ENCODE measurements at places on chromosomes 11 and 22. TPM values are rescaled to one million over a fixed set of nuclear protein-coding genes. Genes with fewer than 3 reads are reported as not detected.

DNA sequence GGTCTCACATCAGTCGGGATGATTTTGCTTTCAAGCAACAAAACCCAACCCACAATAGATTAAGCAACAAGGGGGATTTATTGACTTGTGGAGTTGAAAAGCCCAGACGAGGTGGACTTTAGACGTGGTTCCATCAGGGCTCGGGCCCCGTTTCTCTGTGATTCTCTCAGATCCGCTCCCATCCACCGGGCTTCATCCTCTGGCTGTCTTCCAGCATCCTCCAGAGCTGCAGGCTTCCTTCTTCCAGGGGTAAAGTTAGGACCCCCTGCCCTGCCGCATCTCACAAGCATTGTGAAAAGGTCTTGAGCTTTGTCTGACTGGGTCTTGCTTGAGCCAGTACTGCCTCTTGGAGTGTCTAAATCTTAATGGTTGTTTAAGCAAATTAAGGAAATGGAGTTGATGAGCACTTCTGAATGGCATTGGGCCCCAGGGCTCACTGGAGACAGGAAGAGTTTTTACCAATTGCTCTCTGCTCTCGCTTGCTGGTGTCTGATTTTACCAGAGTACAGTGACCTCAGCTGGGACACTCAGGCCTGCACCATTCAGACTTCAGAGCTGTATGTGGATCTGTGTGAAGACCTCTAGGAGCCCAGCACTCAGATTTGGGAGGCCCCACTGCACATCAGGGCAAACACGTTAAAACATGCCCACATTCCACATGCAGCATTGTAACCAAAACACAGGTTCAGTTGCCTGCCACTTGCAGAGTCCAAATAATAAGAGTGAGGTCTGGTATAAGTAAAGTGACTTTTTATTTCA lies 13.5 kb upstream of the FTH1 start:
- DNase-seq = no peak

DNA sequence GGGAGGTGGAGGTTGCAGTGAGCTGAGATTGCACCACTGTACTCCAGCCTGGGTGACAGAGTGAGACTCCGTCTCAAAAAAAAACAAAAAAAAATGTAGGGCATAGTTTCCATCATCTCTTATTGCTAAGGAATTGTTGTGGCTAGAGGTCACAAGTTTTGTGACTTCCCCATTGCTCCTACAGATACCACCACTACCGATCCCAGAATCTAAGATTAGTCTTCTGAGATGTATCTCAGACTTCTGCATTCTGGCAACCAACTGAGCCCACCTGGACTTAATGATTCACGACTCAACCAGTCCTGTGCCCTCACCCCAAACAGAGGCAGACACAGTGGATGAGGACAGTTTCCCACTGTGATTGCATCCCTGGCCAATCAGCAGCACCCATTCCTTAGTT lies 148.9 kb downstream of the NECTIN1 start:
- DNase-seq = no peak

DNA sequence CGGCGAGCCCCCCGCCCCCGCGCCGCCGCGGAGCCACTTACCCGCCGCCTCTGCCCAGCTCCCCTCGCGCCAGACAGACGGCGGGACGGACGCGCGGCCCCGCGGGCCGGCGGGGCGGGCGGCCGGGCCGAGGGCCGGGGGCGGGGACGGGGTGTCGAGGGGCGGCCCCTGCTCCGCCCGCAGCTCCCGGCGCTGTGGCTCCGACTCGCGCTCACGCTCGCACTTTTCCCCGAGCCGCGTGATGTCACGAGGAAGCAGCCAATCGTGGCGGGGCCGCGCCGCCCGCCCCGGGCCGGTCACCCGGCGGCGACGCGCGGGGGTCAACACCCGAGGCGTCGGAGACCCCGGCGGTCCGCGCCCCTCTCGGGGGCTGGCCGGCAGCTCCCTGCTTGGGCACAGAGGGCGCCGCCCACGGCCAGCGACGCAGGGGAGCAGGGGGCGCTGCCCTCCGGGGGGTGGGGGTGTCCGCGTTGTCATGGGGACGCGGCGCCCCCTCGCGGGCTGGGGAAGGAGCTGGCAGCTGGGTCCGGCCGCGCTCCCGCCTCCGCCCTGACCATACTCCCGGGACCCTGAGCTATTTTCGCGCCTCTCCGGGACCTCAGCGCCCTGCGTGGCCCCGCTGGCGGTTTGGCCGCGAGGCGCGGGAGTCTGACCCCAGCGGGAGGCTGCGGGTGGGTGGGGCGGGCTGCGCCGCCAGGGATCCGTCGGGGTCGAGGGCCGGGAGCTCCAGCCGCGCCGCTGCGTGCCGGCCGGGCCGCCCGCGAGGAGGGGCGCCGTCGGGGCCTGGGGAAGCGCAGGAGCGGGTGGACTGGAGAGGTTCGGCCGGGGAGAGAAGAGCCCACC lies at the start of gene CHRM4:
Gene CHRM4 (minus strand): TSS at position 199 of the 843 bp plus-strand sequence. CDS start 5,219 bp downstream, outside the sequence.
- peak; percentile 67 for DNase-seq

GRCh38 chr11:43521471-43521870 lies 159.1 kb upstream of the HSD17B12 start:
- no peak for DNase-seq

- no peak for DNase-seq
Observed at GRCh38 chr11:2091786-2092463, 47.3 kb downstream of the IGF2 start.

H19 gene
- total RNA-seq = 0.23 TPM

DNA sequence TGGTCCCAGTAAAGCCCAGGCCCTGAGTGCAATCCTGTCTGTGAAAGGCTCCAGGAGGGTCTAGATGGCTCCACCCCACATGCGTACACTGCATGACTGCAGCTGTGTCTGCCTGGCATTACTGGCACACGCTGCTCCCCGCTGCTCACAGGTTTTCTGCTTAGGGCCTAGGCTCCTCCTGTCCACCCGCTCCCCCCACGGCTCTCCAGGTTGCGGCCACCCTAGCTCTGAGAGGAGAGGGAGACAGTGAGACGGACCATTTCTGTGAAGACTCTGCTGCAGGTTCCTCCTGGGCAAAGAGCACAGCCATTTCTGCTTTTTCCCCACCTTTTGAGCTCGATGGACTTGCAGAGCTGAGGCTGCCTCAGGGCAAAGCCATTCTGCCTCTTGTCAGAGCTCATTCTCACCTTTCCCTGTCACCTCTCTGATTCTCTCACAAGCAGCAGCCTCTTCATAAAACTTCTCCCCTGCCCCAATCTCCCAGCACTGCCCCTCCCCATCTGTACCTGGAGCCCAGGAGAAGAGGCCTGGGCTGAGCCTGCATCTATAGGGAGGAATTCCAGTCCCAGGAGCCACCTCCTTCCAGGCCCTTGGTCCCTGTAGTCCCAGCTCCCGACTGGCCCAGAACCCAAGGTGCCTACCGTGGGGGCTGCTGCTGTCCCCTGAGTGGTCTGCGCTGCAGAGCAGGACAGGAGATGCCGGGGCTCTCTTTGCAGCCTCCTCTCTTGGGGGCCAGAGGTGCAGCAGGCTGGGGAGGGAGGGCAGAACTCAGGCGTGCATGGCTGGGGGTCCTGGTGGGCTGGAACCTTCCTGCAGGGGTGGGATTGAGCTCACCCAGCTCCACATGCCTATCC lies 433.7 kb upstream of the B3GAT1 start:
- DNase-seq = no peak

DNA sequence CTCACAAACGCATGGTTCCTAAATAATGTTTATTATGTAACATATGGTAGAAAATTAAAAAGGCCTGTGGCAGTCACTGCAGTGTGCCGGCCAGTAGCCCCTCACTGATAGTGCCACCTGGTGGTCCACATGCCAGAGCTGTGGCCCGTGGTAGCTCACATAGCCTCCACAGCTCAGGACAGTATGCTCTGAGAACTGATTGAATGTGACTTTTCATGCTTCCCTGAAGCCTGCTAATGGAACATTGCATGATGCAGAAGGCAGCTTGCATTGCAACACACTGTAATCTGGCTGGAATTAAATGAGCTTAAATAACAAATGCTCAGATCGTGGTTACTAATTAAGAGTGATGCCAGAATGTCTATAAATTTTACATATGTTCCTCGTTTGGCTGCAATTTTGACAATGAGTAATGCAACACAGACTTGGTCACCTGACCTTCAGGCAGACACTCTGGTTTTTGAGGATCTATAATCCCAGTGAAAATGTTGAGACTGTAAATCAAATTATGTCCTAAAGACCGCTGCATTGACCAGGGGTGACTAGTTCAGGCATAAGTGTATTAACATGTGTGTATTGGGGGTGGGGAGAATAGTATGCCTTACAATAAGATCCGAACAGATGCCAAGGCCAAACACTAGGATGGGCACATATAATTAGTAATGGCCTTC lies 566.4 kb downstream of the METTL15 start:
- DNase-seq = peak; percentile 59

GRCh38 chr22:29650370-29650769 lies 46.9 kb downstream of the NF2 start:
- no peak for DNase-seq

DNA sequence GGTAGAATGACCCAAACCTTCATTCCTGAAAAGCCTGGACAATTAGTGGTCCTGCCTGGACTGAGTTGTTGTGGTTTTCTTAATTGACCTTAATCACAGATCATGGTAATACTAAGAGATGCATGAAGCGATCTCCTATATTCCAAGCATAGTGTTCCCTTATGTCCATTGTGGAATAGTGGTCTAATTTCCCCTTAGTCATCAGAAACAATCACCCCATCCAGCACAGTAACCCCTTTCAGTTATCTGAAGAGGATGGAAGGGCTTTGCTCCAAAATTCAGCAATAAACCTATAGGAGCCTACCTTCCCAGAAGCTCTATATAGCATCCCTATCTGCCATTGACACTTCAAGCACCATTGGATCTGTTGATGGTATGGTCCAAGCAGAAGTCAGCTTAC lies 6.8 kb upstream of the MS4A5 start:
- no peak for DNase-seq

GRCh38 chr11:76090174-76090573 lies 116.1 kb downstream of the WNT11 start:
- DNase-seq = no peak

DNA sequence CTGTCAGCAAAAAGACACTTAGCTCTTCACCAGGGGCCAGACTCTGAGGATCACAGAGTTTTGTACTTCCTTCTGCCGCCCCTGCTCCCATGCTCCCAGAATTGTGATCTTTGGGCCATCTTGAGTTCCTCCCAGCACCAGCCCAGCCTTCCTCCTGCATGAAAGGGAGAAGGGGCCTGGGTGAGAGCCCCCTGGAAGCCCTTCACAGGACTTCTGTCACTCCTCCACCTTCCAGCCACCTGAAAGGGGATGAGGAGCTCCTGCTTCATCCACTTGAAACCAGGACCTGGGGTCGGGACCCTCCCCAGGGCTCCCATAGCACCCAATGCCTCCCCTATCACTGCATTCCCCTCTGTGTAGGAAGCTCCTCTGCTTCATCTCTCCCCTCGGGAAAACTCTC lies 174.2 kb downstream of the BUD13 start:
- DNase-seq = no peak

DNA sequence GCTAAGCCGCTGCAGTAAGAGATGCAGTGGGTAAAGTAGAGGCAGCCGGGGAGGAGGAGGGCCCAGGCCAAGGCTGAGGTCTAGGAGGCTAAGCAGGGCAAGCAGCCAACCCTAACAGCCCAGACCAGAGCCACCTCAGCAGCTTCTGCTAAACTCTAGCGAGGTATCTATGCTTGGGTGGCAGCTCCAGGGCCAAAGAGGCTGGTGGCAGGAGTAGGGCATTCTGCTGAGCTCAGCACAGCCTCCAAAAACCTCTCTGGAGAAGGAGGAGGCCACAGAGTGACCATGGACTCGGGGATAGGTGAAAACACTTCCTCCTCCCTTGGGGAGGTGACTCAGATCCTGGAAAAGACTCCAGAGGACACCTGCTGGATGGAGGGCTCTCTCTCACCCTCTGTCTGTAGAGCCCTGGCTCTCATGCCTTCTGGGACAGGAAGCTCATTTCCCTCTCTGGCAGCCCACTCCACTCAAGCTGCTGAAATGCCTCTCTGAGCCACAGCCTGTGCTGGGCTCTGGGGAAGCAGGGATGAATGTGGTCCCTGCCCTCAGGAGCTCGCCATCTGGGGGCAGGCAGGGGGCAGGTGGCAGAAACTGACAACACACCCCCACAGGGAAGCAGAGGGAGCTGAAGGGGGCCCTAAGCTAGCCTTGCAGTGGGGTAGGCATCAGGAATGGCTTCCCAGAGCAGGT lies 16.5 kb upstream of the TPBGL start:
- DNase-seq = peak; percentile 22

C11orf58 gene
- 218 TPM for total RNA-seq

DNA sequence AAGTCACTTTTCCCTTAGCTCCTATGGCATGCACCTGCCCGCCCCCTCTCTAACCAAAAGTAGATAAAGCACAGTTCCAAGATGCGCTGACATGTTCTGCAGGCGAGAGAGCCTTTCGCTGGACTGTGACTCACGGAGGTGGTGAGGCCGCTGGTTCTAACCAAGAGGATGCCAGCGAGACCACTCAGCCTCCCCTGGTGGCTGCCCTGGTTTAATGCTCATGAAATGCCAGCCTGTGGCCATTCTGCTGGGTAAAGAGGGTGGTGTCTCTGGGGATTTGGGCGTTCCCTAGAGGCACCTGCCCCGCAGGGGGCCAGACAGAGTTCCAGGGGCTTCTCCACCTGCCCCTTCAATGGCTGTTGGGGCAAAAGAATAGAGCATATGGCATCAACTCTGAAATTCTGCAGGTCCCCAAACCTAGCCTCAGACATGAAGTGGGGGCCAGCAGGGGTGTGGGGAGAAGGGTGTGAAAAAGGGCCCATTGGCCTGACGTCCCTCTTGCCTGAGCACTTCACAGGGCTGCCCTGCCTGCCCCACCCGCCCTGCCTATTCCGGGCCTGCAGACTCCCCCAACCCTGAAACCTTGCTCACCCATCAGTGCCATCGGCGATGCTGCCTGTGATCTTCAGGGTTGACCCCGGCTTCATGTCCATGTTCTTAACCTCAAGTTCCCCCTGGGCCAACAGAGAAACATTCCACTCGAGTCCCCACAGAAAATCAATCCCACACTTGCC lies 8.5 kb downstream of the LGALS2 start:
- DNase-seq = peak; percentile 48

POTEH gene
- total RNA-seq = 1.2 TPM

PRODH gene
- total RNA-seq = not detected

DNA sequence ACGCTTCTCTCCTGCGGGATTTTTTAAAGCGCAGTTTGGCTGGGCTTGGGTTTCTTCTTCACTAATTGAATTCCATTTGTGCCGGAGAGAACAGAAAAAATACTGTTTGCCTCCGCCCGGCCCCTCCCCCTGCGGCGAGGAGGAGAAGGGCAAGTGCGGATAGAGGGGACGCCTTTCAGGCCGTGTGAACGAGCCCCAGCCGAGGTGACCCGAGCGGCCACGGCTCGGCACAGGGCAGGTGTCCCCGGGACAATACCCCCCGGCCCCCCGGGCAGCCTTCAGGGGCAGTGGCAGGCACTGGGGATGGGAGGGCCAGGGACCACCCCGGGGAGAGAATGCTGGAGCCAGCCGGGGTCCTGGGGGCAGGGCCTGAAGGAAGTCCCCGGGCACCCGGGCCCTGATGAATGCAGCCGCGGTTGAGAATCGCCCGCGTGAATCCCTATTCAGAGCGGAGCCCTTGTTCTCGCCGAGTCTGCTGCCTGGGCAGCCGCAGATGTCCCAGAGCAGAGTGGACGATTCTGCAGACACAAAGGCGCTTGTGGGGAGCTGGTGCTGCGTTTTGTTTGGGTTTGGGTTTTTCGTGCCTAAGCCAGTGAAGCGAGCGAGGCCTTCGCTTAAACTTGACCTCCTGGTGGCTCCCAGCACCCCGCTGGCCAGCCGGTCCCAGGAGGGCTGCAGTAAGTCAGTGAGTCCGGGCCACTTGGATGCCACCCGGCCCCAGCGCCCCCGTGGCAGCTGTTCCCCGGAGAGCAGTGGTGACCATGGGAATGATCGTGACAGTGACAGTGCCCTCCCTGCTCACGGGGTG lies 96.0 kb downstream of the WNT7B start:
- no peak for DNase-seq

Measured in H4 (cell line).